ENCODE measurements at places on chromosomes 7 and 10.
A peak's percentile ranks its signal among the peaks of the same experiment; 100 is the strongest.

GRCh38 chr10:6719561-6719960 is 139.5 kb upstream of the PRKCQ start:
- no peak for DNase-seq

- DNase-seq: peak; percentile 84
Measured at GRCh38 chr10:133329491-133330202, 7.0 kb downstream of the CALY start.

- no peak for DNase-seq
Measured at GRCh38 chr7:44147026-44147991, 6.2 kb upstream of the MYL7 start.

- DNase-seq: no peak
Measured at GRCh38 chr7:16348251-16348650, 73.1 kb downstream of the CRPPA start.

DNA sequence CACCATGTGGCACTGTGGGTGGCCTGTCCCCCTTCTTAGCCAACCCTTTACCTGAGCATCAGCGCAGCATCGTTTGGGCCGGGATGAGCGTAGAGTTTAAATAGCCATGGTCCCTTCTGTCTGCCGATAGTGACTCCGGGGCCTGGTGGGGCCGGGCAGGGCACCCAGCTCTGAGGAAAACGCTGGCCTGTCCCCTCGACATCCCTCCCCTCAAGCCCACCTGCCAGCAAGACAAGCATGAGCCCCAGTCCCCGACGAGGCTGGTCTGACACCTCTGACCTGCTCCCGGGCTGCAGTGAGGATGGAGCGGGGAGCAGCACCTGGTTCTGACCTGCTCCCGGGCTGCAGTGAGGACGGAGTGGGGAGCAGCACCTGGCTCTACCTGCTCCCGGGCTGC is 31.1 kb upstream of the CNPY1 start:
- no peak for DNase-seq

DNA sequence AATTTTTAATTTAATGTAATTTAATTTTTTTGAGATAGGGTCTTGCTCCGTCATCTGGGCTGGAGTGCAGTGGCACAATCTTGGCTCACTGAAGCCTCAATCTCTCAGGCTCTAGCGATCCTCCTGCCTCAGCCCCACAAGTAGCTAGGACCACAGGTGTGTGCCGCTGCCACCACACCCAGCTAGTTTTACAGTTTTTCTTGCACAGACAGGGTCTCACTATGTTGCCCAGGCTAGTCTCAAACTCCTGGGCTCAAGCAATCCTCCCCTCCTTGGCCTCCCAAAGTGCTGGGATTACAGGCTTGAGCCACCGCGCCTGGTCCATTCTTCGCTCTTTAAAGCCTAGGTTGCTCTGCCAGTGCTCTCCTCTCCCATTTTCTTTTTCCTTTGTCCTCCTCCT is 12.9 kb downstream of the CALML3 start:
- DNase-seq: no peak

- DNase-seq: no peak
Measured at GRCh38 chr10:124180947-124181549, 87.7 kb upstream of the CHST15 start.

- no peak for DNase-seq
Measured at GRCh38 chr7:42154173-42154572, 82.8 kb downstream of the GLI3 start.

- DNase-seq: no peak
Measured at GRCh38 chr7:54932818-54933543, 85.8 kb upstream of the EGFR start.

DNA sequence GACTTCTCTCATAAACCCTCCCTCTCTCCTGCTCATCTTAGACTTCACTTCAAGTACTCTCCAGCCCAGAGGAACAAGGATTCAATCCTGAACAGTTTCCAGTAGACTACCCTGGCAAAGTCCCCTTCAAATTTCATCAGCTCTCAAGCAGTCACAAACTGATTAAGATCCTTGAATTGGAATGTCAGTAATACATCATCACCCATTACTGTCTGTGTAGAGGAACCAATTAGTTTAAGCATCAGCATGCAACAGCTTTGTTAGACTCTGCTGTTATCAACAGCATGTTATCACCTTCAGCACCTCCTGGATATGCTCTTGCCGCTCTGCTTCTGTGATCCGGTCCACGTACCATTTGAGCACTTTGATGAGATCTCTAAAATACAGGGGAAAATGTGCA is 307.0 kb upstream of the IMMP2L start:
- no peak for DNase-seq

DNA sequence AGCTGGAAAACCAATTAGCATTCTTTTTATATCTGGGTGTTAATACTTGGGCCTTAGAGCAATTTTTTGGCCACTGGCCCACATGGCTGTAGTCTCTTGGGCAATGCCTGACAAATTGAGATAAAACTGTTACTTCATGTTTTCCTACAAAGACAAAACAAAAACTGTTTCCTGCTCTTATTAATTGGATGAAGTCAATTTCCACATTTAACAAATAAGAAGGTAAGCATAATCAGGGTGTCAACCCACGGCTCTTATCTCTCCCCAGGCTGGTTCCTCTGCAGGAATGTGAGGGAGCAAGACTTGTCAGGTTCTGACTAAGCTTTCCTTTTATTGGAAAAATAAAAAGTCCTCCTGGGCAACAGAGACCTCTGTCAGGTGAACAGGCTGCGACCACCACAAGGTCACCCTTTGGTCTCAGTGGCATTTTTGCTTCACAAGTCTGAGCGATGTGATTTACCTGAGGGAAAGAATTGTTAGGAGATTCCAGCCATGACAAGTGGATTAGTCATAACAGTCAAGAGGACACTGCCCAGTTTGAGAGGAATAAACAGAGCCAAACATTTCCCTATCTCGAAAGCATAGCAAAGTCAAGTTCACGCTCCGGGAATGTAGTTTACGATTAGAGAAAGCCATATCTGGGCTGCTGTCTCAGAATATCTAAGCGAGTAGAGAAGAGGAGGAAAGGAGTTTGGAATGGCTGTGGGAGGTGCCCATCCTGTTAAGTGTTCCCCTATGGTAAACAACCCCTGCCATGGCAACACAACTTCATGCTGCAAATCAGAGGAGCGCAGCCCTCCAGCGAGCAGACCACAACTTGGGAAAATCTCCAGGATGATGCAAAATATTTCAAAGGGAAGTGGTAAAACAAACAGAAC is 144.4 kb downstream of the TES start:
- DNase-seq: no peak

- DNase-seq: no peak
Measured at GRCh38 chr10:100882252-100882651, 30.5 kb upstream of the SLF2 start.

- no peak for DNase-seq
Measured at GRCh38 chr10:47071891-47072290, 160.7 kb downstream of the PTPN20 start.

DNA sequence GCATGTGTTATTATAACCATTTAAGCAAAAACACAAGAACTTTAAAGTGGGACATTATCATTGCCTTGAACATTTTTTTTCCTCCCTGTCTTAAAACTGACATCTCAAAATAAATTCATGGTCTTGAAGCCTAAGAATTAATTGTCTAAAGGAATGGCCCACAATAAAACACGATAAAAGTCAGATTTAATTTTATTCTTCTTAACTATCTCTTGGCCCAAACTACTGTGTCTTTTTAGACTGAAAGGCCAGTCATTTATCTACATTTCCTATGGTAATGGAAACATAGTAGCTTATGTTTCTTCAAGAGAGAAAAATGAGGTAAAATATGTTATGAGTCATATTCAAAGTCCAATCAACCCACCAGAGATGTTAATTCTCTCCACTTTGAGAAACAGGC is 24.4 kb upstream of the ETV1 start:
- DNase-seq: no peak

DNA sequence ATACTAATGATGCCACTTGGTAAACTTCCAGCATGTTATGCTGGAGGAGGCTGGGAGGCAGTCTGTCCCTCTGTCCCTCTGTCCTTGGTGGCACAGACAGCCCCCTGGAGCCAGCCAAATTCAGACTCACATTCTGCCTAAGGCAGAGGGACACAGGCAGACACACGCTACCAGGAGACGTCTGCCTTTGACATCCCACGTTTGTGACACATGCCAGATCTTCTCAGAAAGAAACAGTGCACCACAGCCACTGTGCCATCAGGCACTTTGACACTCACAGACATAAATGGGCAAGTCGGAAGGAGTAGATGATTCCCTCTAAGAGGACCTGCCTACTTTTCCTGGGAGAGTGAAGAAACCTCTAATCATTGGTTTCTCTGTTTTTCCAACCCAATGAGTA is 467.0 kb downstream of the DPP6 start:
- DNase-seq: no peak

DNA sequence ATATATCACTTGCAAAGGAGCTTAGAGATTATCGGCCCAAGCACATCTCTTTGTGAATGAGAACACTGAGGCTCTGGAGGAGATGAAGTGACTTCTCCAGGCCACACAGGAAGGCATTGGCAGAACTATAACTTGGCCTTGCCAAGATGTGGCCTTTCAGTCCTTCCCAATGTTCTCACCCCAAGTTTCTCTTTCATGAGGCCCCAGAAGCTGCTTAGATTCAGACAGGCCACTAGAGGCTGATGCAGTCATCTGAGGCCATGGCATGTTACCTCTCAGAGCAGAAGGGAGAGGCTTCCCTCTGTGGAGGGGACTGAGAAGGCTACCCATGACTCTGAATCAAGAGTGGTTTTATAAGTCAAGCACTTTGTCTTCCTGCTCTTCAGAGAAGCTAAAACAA is 1003.7 kb downstream of the LRMDA start:
- DNase-seq: no peak

DNA sequence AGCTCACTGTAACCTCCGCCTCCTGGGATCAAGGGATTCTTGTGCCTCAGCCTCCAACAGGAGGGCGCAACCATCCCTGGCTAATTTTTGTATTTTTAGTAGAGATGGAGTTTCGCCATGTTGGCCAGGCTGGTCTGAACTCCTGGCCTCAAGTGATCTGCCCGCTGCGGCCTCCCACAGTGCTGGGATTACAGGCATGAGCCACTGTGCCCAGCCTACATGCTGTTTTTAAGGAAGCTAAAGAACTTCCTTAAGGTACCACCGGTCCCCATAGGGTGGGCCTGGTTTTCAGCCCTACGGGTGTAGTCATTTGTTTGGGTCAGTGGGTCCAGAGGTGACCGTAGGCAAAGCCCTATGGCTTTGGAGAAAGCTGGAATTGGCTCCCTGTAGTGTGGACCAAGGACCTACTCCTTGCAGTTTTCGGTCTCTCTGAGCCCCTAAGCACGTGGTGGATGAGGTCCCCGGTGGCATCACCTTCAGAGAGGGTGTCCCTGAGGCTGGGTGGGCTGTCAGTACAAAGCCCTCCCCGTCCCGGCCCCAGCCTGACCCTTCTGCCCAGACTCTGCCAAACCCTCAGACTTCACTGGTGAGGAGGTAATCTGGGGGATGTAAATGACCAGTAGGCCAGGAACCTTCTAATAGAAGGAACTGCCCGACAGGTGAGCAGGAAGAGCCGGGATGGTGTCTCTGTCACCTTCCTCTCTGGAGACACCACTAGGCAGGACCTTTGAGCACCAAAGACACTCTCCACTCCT is 30.5 kb downstream of the ANXA11 start:
- DNase-seq: no peak

DNA sequence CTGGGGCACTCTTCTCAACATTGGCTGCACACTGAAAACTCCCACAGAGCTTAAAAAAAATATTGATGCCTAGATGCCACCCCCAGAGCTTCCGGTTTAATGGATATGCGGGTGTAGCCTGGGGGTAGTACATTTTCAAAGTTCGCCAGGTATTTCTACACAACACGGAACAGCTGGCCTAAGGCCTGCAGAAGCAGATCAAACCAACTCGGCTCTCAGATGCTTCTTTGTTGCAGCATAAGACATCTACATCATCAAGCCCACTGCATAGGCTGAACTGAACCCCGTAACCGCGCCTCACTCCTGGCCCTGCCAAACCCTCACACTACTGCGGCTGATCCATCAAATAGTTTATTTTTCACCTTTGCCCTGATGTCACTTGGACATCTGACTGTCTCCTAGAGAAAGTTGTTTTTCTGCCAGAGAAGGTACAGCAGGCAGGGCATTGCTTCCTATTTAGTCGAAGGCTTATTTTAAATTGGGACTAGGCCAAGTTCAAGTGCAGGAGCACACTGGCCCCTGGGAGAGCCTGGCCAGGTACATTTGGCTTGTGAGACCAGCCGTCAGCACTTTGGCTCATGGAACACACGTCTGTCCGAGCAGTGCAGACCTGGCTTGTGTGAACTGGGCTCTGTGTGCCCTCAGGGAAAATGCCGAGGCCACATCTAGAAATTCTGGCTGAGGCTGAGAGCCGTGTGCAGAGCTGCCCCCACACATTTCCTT is 113.3 kb downstream of the TACC2 start:
- no peak for DNase-seq

- no peak for DNase-seq
Measured at GRCh38 chr10:72842164-72842563, 51.4 kb upstream of the OIT3 start.

All from MM.1S (cell line).